ENCODE measurements at places on chromosomes 2 and 18.
A peak's percentile ranks its signal among the peaks of the same experiment; 100 is the strongest.

DNA sequence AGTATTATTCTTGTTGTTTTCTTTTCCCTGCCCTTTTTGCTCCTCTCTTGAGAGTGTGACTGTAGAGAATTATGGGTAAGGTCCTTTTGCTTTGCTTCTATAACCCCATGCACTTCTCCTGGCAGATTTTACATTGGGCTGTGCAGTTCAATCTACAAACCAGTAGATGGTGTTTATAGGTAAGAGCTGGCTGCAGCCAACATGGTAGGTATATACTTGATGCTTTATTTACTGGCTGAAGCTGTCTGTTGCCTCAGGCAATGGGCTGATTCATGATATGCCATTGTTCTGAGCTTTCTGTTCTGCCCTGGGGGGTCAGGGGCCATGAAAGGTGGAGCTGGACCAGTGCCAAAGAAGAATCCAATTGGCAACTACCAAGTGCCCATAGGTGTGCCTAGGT is 48.3 kb upstream of the MYL1 start:
- no peak for DNase-seq

GRCh38 chr2:108409768-108410167 is 32.0 kb downstream of the SULT1C4 start:
- DNase-seq = no peak

DNA sequence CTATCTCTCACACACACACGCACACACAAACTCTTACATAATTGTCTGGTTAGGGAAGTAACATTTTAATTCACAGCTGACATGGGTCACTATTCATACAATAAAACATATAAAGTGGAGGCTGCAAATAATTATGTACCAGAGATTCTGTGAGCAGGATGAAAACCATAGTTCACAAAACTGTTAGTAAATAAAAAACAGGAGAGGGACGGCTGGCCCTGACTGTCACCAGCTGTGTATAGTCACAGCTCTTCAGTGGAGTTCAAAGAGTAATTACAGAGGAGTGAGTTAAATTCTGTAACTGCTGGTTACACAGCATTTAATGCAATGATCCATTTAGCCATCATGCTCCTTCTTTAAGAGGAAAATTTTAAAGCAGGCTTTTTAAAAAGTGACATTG is 76.9 kb downstream of the NRXN1 start:
- no peak for DNase-seq

- no peak for DNase-seq
Observed at GRCh38 chr2:235951982-235952381, 216.2 kb downstream of the GBX2 start.

DNA sequence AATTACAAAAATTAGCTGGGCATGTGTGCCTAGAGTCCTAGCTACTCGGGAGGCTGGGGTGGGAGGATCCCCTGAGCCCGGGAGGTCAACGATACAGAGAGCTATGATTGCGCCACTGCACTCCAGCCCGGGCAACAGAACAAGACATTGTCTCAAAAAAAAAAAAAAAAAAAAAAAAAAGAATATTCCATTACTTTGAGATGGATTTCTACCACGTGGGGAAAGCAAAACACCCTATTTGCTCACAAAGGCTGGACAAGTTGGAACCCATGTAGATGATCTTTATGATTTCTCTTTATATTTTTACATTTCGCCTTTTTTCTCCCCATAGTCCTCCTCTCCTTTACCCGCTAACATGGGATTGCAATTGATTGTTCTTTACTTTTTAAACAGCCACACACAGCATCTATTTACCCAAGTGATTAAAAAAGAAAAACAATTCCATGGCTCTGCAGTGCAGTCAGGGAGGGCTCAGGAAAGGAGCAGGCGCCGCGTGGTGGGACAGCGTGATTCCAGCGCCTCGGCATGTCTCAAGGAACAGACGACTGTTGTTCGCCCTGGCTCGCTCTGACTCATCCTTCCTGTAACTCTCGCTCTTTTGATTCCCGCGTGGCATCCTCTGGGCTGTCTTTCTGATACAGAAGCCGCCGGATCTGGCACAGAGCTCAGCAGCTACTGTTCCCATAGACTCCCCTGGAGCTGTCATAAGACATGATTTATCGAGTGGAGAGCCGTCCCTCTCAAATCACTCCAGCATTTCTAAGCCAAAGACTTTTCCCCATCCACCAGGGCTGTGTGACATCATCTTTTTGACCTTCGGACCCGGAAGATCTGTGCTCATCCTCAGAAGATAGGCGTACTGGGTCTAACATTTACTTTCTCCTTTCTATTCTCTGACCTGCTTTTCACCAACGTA is 230.4 kb upstream of the AGAP1 start:
- DNase-seq = peak; percentile 34

- no peak for DNase-seq
Observed at GRCh38 chr2:176473177-176473576, 203.9 kb downstream of the MTX2 start.
